ENCODE measurements at places on chromosomes 1 and 21. TPM values are rescaled to one million over a fixed set of nuclear protein-coding genes. Genes with fewer than 3 reads are reported as not detected.

Gene HSPB7
- total RNA-seq: 3.4 TPM

DNA sequence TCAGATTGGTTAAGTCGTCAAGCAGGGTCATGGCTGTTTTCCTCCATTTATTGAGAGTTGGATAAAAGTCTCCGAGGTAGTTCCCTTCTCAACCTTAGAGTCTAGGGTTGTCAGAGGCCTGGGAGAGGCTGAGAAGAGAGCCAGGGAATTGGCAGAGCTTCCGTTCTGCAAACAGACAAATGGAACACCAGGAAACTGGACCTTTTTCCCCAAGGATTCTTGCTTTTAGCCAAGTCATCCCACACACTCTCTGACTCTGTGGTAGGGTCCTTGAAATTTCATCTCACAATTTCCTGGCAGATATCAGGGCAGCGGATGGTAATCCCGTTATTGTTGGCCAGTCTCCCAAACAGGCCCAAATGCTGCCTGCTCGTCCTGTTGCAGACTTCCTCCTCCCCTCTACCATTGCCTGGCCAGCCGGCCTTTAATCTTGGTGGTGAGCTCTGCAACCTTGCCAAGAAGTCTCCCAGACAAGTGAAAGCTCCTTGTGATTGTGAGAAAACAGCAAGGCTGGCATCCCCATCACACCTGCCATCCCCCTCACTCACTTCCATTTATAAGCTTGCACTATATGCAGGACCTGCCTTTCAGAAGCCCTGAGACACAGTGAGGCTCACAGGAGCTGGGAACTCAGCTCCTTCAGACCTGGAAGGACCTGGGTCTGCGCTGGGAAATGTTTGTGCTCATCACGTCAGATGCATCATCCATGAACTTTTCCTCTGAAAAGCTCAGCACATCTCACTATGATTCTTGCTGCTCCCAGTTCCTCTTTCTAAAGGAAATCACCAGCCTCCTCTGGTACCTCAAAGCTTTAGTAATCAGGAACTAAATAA is 13.7 kb upstream of the SRP9 start:
- DNase-seq: no peak

- no peak for DNase-seq
Observed at GRCh38 chr21:33028287-33028670, 2.5 kb downstream of the OLIG2 start.

- no peak for DNase-seq
Observed at GRCh38 chr1:101253976-101254674, 17.3 kb downstream of the S1PR1 start.

GRCh38 chr1:155037043-155037442 is 3.4 kb downstream of the DCST1 start:
- no peak for DNase-seq

Gene GREM2
- not detected for total RNA-seq

Gene RYR2
- 0.03 TPM for total RNA-seq

DNA sequence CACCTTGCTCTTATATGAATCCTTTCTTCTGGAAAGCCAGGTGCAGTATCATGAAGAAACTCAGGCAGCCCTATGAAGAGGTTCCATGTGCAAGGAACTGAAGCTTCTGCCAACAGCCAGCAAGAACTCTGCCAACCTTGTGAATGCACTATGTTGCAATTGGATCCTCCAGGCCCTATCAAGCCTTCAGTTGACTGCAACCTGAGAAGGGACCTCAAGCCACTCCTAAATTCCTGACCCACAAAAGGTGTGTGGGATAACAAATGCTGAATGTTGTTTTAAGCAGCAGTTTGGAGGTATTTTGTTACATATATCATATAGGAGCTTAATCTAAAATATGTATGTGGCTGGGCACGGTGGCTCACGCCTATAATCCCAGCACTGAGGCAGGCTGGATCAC is 84.0 kb downstream of the RERE start:
- no peak for DNase-seq

Gene CFH
- total RNA-seq: 252 TPM

Gene TMEM69
- total RNA-seq: 23.1 TPM

Gene RHD
- not detected for total RNA-seq

- peak; percentile 73 for DNase-seq
Observed at GRCh38 chr1:5941671-5942070, 50.6 kb downstream of the NPHP4 start.

Gene DCST1
- not detected for total RNA-seq

DNA sequence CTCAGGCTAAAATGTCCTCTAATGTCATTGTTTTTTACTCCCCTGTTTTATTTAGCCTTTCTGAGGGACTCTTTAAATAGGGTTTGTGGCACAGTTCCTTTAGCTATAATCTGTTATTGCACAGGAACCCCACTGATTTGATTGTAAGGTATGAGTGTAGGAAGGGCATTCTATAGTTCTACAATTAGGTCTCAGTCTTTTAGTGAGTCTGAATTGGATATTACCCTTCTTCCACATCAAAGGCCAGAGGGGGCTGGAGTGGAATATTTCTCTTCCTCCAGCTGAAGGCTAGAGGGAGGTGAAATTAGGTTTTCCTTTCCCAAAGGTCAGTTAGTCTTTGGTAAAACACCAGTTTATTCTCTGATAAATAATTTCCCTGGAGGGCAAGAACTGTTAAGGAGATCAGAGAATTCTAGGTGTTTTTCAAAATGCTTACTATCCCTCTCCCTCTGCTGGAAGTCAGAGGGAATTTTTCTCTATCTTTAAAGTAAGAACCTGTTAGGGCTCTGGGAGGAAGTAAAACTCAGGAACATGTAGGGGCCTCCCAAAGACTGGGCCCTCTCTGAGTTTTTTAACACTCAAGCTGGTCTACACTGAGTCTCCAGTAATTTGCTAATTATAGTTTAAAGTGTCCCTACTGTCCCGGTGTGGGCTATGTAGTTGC is 176.3 kb upstream of the ZNHIT6 start:
- DNase-seq: no peak

DNA sequence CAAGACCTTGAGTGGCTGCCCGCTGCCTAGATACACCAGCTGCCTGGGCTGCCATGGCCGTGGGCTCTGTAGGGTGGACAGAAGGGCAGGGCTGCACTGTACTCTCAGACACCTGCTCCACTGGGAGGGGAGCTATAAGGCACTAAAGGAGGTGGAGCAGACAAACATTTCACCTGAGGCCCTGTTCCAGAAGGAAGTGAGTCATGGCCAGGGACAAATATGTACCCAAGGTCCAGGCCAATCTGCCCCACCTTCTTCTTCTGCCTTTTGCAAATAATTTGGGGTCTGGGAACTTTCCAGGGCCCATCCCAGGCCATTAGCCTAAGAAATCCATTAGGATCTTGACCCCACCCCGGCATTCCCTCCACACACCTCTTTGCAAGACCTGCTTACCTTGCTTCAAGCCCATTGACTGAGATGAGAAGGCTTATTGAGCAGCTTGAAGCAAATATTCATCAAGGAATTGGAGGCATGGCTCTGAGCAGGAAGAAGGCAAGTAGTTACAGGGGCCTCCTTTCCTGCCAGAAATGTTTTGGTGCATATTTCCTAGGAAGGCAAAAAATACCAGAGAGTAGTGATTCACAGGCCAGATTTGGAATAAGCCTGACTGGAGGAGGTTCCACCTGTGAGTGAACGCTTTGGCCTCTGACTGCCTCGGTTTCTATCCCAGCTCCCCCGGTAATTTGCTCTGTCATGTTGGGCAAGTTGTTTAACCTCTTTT is at the start of gene CAPN8:
Gene CAPN8 (minus strand): TSS at position 110 of the 721 bp plus-strand sequence. CDS start 55 bp downstream, at position 55.
- no peak for DNase-seq

- no peak for DNase-seq
Observed at GRCh38 chr1:8004803-8005573, 21.1 kb downstream of the ERRFI1 start.

DNA sequence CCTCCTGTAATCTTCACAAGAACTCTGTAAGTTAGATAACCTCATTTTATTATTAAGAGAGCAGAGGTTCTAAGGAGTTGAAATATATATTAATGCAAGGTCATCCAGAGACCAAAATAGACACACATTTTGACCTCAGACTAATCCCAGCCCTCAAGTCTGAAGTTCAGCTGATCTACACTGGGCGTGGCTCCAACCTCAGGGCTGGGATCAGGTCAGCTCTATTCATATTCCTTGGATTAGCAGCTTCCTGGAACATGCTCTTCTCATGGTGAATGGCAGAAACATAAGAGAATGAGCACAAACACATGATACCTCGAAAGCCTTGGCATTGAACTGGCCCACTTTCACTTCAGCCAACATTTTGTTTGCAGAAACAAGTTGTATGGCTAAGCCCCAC is 200.8 kb upstream of the ST6GALNAC5 start:
- no peak for DNase-seq
